A549 treated with CORT108297 at 1 μM for 4 hours (cell line): ENCODE measurements at places on chromosomes 16 and 17. TPM values are rescaled to one million over a fixed set of nuclear protein-coding genes. Genes with fewer than 3 reads are reported as not detected.

The KRTAP1-1 gene
- total RNA-seq, result not detected in 5 replicates

The ZNF18 gene
- 4.5 to 5.1 TPM (median 4.8 TPM) in 5 replicates for total RNA-seq

The TP53TG3 gene
- total RNA-seq, result 0.39 to 1.1 TPM (median 0.60 TPM) in 5 replicates

The SPATA22 gene
- total RNA-seq, result not detected in 5 replicates

The ZNF423 gene
- total RNA-seq, result 0.06 to 0.46 TPM (median 0.07 TPM) in 5 replicates

The KRTAP3-1 gene
- 0.18 TPM in 1 of 5 replicates, not detected in the others for total RNA-seq

The DBF4B gene
- 26.4 to 31.7 TPM (median 29.2 TPM) in 5 replicates for total RNA-seq

The THOC6 gene
- total RNA-seq, result 24.3 to 39.1 TPM (median 34.7 TPM) in 5 replicates

The ADGRG3 gene
- 0.36 to 0.72 TPM (median 0.56 TPM) in 5 replicates for total RNA-seq

The ENPP7 gene
- total RNA-seq, result not detected in 5 replicates

The TXNDC11 gene
- total RNA-seq, result 31.6 to 40.5 TPM (median 38.8 TPM) in 5 replicates

The TEX14 gene
- 0.07 to 0.16 TPM (median 0.15 TPM) in 5 replicates for total RNA-seq

The RPRML gene
- total RNA-seq, result 0.45 to 1.1 TPM (median 0.75 TPM) in 5 replicates

The NPIPB6 gene
- total RNA-seq, result 1.7 to 3.0 TPM (median 2.0 TPM) in 5 replicates

The DYNLRB2 gene
- total RNA-seq, result 0.29 to 0.30 TPM in 2 of 5 replicates, not detected in the others

The TLCD3B gene
- 0.23 to 0.58 TPM (median 0.42 TPM) in 5 replicates for total RNA-seq

The OR1A1 gene
- total RNA-seq, result not detected in 5 replicates

The WNT9B gene
- total RNA-seq, result not detected in 5 replicates

The PNMT gene
- 0.13 to 0.21 TPM (median 0.20 TPM) in 3 of 5 replicates, not detected in the others for total RNA-seq

The SMIM22 gene
- total RNA-seq, result not detected in 5 replicates

The PTGES3L gene
- 0.67 to 1.4 TPM (median 1.2 TPM) in 5 replicates for total RNA-seq

The BAHCC1 gene
- 8.4 to 15.2 TPM (median 13.6 TPM) in 5 replicates for total RNA-seq

The GNAO1 gene
- 0.26 to 0.69 TPM (median 0.40 TPM) in 5 replicates for total RNA-seq

The CHST4 gene
- total RNA-seq, result 0.05 to 0.13 TPM (median 0.08 TPM) in 4 of 5 replicates, not detected in the other

The C16orf46 gene
- 0.59 to 1.5 TPM (median 0.72 TPM) in 5 replicates for total RNA-seq

The AGRP gene
- not detected in 5 replicates for total RNA-seq

The EARS2 gene
- total RNA-seq, result 24.0 to 34.1 TPM (median 31.5 TPM) in 5 replicates
